ENCODE measurements at places on chromosomes 11 and 22.
A peak's percentile ranks its signal among the peaks of the same experiment; 100 is the strongest.

DNA sequence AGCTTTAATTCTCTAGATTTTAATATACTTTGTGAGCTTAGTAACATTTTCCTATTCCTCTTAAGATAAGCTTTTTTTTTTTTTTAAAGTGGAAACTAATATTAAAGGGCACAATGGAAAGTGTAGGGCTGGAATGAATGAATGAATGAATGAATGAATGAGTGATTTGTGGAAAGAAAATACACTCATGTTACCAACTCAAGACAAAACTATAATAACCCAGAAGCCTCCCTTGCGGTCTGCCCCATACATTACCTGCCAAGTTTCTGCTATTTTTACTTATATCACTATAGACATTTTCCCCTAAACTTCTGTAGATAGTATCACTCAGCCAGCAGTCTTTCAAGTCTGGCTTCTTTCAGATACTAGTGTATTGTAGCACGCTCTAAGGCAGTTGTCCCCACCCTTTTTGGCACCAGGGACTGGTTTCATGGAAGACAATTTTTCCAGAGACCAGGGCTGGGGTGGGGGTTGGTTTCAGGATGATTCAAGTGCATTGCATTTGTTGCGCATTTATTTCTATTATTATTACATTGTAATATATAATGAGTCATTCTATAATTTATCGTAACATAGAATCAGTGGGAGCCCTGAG lies 932.2 kb downstream of the TBC1D22A start:
- no peak for DNase-seq

GRCh38 chr11:72436661-72437060 lies 2.3 kb upstream of the CLPB start:
- DNase-seq = no peak

DNA sequence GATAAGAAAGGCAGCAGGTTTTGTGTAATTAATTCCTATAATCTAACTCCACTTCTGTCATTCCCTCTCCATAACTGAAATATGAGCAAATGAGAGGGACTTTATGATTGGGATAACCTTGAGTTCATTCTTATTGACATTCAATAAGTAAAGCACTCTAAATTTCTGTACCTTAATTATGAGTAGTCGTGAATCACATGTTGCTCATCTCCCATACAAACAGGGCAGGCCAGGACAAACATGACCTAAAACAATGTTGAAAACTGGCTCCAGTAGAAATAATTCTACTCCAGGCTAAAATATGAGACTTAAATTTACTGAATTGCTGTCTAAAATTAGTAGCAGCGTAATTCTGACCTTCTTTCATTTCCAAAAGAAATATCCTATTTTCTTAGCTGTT lies 505.4 kb downstream of the NELL1 start:
- no peak for DNase-seq

GRCh38 chr22:33221568-33221967 lies 163.4 kb upstream of the SYN3 start:
- no peak for DNase-seq

GRCh38 chr11:105838668-105839384 lies 183.2 kb downstream of the MSANTD4 start:
- peak; percentile 85 for DNase-seq

GRCh38 chr22:31603081-31603525 lies 58.9 kb downstream of the PISD start:
- no peak for DNase-seq

GRCh38 chr11:86790195-86790725 lies 10.1 kb upstream of the PRSS23 start:
- no peak for DNase-seq

DNA sequence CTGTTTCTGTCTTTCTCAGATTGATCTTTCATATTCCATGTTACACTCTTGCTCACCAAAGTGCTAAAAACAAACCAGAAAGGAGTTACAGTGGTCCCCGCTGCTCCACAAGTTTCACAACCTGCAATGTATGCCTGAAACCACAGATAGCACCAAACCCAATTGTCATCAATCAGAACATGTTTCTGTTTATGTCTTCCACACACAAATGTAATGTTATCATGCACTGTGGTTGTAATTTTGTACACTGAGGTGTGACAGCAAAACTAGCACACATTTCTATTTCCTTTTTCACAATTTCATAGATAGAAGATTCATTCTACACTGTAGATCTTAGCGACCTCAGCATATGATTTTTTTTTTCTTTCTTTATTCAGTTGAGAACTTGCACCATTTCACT lies 1045.9 kb upstream of the RAG2 start:
- DNase-seq = no peak

GRCh38 chr11:77129842-77130756 lies 2.1 kb downstream of the MYO7A start:
- DNase-seq = no peak

DNA sequence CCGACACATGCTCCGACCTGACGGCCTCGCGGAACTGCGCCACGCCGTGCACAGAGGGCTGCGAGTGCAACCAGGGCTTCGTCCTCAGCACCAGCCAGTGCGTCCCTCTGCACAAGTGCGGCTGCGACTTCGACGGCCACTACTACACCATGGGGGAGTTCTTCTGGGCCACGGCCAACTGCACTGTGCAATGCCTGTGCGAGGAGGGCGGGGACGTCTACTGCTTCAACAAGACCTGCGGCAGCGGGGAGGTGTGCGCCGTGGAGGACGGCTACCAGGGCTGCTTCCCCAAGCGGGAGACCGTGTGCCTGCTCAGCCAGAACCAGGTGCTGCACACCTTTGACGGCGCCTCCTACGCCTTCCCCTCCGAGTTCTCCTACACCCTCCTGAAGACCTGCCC lies 26.8 kb downstream of the TECTA start:
- no peak for DNase-seq

GRCh38 chr11:66877588-66878385 lies 20.9 kb downstream of the LRFN4 start:
- no peak for DNase-seq

- no peak for DNase-seq
These were observed 59.3 kb downstream of the SLC1A2 start for GRCh38 chr11:35360055-35360530.

GRCh38 chr22:49363526-49364230 lies 464.0 kb downstream of the BRD1 start:
- no peak for DNase-seq

GRCh38 chr11:8642196-8642841 lies 40.1 kb downstream of the TRIM66 start:
- DNase-seq = no peak

DNA sequence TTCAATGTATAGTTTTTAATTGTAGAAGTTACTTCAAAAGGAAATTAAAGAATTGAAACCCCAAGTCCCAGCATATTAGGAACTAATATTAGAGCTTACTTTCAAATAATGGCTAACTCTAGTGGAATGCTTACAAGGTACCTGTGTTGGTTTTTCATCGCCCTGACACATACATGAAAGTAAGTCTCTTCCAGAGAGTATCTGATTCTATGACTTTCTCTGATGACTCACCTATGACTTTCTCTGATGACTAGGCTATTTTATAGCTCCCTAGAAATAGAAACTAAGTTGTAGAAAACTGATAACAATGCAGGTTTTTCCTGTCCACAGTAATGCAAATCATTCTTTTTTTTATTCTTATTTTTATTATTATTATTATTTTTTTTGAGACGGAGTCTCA lies 33.6 kb upstream of the MMP7 start:
- peak; percentile 94 for DNase-seq

DNA sequence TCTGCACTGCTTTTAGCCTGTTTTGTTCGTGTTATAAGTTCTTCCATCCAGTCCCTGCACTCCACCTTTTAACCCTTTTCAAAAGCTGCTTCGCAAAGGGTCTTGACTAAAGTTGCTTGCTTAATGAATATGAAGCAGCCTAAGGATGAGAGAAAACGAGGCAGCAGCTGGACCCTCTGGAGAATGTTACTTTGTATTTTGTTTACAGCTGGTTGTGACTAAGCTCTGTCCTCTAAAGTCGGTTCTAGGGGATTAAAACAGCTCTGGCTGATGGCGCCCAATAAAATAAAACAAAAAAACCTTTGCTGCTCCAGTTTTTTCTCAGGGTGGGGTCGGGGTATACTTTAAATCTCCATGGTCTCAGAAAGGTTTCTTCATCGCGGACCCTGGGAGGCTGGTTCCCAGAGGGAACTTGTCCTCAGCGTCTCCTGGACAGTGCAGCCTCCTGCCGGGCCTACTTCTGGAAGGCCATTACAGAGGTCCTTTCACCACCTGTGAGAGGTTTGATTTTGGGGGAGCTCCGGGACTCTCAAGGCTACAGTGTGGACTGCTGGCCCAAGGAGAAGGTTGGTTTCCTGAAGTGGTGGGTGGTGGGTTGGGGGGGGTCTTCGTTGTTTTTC lies 836 bp upstream of the RBM4 start:
- peak; percentile 50 for DNase-seq

DNA sequence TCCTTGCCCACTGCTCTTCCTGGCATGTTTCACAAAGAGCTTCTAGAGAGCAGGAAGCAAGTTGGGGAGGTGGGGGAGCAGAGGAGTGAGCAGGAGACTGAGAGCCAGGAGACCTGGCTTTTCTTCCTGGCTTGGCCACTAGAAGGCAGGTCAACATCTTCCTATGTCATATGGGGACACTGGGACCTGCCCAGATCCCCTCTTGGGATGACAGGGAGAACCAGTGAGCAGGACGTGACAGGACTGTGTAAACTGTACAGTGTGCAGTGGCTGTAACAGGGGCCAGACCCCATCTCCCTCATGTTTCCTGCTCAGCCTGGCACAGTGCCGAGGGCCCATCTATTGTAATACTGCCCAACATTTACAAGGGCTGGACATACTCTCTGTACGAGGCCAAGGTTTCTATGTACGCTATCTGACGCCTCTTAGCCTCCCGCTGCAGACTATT lies 29.4 kb downstream of the GDPD5 start:
- no peak for DNase-seq

- peak; percentile 91 for DNase-seq
These were observed 85.2 kb downstream of the CCDC81 start for GRCh38 chr11:86459682-86460460.

DNA sequence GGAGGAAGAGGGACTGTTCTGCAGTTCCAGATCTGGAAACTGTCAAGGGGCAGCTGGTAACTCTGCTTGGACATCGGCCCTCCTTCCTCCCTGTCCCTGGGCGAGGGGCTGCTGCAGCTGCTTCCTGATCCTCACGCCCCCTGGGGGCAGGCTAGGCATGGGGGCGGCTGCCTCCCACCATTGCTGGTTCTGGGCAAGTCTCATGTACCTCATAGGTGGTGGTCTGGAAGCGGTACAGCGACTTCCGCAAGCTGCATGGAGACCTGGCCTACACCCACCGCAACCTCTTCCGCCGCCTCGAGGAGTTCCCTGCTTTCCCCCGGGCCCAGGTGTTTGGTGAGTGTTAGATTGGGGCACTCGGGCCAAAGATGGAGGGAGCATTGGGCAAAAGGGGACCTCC lies 5.0 kb downstream of the SNX15 start:
- no peak for DNase-seq

DNA sequence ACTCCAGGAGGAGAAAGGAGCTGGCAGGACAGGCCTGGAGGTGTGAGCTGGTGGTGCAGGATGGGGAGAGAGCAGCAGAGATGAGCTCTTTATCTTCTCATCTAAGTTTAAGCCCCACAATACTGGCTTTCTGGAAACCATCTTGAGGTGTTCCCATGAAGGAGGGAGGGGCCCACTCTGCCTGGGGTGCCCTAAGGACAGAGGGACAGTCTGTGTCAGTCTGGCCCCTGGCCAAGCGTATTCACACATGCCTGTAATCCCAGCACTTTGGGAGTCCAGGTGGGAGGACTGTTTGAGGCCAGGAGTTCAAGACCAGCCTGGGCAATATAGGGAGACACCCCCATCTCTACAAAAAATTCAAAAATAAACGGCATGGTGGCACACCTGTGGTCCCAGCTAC lies 8.9 kb downstream of the SERHL2 start:
- DNase-seq = no peak

DNA sequence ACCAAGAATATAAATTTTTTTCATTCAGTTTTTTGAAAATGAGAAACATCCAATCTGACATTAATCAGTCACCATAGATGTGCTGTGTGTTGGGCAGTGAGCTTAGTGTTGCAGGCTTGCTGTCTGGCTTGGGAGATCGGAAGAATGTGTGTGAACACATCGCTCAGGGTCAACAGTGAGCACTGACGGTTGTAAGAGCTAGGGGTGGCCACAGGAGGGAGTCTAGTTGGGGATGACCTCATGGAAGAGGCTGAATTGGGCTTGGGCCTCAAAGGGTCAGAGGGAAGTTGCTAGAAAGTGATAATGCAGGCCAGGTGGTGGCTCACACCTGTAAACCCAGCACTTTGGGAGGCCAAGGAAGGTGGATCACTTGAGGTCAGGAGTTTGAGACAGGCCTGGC lies 375.4 kb downstream of the DDX10 start:
- peak; percentile 13 for DNase-seq

GRCh38 chr22:25722626-25723025 lies 19.4 kb upstream of the MYO18B start:
- no peak for DNase-seq

- peak; percentile 84 for DNase-seq
These were observed 17.5 kb downstream of the KCNJ5 start for GRCh38 chr11:128908391-128909246.

DNA sequence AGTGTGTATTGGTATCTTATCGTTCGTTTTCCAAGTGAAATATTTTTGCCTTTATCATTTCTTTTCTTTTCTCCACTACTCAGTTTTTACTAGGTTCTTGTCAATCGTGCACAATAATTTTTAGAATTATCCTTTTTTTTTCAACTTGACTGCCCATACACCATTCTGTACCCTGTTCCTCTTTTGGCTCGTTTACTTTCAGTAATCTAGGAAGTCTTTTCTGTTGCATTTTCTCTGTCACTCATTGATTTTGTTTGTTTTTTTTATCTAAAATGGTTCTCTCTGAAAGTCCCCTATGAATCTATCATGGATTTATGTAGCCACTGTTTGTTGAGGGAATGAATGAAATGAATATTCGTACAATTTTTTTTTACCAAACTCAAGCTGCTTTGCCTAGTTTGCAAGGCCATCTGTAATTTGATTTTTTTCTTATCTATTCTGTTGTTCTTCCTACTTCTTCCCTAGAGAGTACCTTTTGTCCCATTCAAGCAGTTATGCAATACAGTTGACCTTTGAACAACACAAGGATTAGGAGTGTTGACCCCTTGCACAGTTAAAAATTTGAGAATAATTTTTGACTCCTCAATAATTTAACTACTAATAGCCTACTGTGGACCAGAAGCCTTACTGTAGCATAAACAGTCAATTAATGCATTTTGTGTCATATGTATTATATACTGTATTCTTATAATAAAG lies 166.3 kb downstream of the TMEM135 start:
- DNase-seq = no peak

- no peak for DNase-seq
These were observed 145.4 kb upstream of the ZBED5 start for GRCh38 chr11:11003226-11003625.
